ENCODE measurements at places on chromosomes 3 and 15. TPM values are rescaled to one million over a fixed set of nuclear protein-coding genes. Genes with fewer than 3 reads are reported as not detected.

DNA sequence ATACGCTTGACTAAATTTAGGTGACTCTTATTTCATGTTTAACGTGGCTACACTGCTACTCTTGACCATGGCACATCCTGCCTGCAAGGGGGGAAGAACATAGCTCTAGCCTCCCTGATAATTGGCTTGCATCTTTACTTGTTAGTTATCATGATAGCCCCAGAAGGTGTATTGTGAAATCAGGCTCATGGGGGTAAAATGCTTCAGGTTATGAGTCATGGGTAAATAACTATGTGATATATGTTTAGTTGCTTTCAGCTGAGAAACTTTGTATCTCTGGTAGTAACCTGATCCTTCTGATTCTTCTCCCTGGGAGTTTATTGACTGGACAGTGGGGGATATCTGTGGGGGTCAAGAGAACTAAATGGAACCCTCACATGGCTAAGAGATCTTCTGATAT lies 660.8 kb upstream of the UBE2E2 start:
- no peak for DNase-seq

DNA sequence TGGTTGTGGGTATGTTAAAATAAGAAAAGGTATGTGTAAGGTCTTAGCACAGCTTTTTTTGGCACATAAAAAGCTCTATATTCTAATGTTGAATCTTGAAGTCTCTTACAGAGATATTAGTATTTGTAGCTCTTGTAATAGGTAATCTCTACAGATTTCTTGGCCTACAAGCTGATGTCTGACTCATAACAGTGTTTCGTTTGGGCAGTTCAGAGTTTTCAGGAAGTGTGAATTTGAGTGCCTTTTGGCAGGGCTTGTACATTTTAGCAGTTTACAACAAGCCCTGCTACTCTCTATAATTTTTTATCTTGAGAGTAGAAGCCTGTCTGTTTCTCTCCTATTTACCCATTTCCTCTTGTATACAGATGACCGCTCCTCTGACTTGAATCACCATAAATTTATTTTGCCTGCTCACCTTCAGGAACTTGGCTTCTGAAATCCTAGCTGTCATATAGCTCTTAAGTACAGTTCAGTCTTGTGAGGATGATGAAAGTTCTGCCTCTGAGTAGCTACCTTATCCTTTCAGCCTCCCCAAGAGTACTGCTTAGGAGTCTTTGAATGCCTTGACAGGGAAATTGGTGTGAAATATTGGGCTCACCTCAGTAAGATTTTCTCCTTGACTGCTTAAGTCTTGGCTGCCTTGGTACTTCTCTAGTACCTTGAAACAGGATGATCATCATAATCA lies 419.9 kb upstream of the RARB start:
- DNase-seq, result no peak

DNA sequence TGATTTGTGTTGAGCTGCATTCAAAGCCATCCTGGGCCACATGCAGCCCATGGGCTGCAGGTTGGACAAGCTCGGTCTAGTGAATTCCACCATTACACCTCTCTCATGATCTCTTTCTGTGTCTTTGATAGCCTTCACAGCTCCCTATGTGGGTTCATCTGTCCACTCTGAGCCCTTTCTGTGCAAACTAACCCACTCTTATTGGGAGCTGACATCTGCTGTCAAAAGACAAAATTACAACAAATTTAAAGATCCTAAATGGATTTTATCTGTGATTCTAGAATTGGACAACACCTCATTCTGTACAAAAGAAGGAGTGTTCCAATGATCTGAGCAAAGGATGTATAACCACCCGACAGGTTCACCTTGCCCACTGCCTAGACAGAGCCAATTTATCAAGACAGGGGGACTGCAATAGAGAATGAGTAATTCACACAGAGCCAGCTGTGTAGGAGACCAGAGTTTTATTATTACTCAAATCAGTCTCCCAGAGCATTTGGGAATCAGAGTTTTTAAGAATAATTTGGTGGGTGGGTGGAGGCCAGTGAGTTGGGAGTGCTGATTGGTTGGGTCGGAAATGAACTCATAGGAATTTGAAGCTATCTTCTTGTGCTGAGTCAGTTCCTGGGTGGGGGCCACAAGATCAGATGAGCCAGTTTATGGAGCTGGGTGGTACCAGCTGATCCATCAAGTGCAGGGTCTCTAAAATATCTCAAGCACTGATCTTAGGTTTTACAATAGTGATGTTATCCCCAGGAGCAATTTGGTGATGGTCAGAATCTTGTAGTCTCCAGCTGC lies 2.6 kb upstream of the XYLB start:
- no peak for DNase-seq

DNA sequence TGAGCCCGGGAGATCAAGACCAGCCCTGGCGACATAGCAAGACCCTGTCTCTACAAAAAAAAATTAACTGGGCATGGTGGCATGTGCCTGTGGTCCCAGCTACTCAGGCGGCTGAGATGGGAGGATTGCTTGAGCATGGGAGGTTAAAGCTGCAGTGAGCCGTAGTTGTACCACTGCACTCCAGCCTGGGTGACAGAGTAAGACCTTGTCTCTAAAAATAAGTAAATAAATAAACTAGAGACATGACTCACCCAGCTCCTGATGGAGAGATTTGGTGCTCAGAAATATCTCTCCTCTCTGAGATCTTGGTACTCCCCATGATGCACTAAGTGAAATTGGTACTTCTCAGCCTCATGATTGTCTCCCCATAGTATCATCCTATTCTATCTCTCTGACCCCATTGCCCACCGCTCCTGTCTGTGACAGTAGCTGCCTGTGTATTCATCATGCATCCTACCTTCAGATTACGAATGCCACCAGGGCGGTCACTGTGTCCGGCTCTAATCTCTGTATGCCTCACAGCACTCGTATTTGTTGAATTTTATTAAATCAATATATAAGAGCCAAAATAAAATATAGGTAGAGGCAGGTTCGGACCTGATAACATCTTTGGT lies 50.9 kb downstream of the ABHD2 start:
- DNase-seq, result no peak

GRCh38 chr3:64399205-64399800 lies 174.0 kb upstream of the PRICKLE2 start:
- no peak for DNase-seq

GRCh38 chr3:56761023-56761422 lies 40.7 kb downstream of the ARHGEF3 start:
- DNase-seq, result no peak

- no peak for DNase-seq
These were observed 13.4 kb upstream of the PDE8A start for GRCh38 chr15:84968301-84968700.

DNA sequence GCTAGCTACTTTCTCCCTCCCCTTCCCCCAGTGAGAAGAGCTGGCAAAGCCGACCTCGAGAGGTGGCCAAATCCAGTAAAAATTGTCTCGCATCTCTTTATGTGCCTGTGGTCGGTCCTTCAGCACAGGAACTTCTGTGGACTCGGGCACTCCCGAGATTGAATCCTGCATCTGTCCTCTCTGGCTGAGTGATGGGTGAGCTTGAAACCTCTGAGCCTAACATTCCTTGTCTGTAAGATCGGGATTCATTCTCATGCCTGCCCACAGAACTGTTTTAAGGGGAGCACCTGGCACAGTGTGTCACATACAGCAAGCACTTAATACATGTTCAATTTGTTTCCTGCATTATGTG lies 11.3 kb downstream of the CX3CR1 start:
- DNase-seq, result no peak

GRCh38 chr3:191336833-191337232 lies 6.5 kb upstream of the UTS2B start:
- DNase-seq, result no peak

- no peak for DNase-seq
These were observed 340 bp downstream of the TMEM44 start for GRCh38 chr3:194632809-194633348.

DNA sequence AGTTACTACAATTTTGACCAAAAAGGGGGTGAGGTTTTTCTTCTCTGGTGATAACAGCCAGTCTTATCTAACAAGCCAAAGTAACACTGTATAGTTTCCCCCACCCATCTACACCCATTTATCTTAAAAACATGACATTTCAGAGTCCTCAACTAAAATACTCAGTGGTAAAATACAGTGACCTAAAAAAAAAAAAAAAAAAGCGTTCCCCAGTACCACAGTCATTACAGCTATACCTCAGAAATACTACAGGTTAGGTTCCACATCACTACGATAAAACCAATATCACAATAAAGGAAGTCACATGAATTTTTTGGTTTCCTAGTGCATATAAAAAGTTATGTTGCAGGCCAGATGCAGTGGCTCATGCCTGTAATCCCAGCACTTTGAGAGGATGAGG lies 13.8 kb downstream of the DENND4A start:
- DNase-seq, result no peak

DNA sequence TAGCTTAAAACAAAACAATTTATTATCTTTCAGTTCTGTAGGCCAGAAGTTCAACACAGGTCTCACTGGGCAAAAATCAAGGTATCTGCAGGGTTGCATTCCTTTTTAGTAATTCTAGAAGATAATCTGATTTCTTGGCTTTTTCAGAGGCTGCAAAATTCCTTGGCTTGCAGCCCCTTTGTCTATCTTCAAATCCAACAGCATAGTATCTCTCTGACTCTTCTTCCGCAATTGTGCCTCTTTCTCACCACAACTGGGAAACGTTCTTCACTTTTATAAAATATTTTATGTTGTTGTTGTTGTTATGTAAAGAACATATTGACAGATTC lies 218.7 kb downstream of the STXBP5L start:
- no peak for DNase-seq

DNA sequence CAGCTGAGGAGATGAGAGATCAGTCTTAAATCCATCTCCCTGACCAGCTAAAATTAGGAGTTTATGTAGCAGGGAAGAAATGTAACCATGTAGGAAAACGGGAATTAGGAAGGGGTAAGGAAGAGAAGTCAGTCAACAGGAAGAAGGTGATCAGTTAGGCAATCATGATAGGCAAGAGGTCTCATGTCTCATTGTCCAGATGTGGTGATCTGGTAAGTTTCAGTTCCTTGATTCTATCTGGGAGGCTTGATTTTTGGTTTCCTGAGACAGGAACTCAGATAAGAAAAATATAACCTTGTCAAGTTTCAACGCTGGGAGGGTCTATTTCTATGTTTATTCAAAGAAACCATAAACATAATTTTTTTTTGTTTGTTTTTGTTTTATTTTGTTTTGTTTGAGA lies 40.3 kb upstream of the TBC1D5 start:
- DNase-seq, result no peak

DNA sequence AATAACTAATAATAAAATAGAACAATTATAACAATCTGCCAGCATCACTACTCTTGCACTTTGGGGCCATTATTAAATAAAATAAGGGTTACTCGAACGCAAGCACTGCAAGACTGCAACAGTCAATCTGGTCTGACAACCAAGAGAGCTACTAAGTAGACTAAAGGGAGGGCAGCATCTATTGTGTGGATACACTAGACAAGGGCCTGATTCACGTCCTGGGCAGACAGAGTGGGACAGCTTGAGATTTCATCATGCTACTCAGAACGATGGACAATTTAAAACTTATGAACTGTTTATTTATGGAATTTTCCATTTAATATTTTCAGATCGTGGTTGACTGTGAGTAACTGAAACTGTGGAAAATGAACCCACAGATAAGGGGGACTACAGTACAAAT lies 39.5 kb downstream of the TNIK start:
- no peak for DNase-seq

GRCh38 chr3:152199102-152199840 lies 69.5 kb upstream of the MBNL1 start:
- no peak for DNase-seq

DNA sequence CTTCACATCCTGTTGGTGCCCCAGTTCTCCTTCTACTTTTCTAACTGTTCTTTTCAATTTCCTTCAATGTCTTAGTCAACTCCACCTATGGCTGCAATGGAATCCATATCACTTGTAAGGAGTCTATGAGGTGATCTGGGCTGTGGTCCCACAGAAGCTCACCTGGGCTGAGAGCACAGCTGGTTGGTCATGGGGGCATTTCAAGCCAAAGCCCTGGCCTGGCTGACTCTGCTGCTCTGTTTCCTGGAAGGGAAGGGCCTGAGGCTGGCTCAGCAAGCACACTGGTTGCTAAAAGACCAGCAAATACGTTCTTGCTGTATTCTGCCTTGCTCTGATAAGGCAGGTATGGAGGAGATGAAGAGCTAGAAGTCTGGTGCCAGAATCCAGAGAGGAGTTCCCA lies 29.0 kb downstream of the AMOTL2 start:
- no peak for DNase-seq

GRCh38 chr3:172751175-172751704 lies 714 bp downstream of the ECT2 start:
- DNase-seq, result no peak

The TRIM71 gene
- total RNA-seq, result 0.05 TPM

The GREM1 gene
- total RNA-seq, result 142 TPM

The NR2E3 gene
- not detected for total RNA-seq

The PIF1 gene
- 5.9 TPM for total RNA-seq

The EFCC1 gene
- 0.13 TPM for total RNA-seq

The RPL22L1 gene
- total RNA-seq, result 78.9 TPM

All from chondrocyte (in vitro differentiated cells).